ENCODE measurements at places on chromosomes 16 and 17.

GRCh38 chr17:30379903-30380381, 1.2 kb downstream of the CPD start:
- no peak for DNase-seq

GRCh38 chr16:75340741-75341491, 89.5 kb upstream of the BCAR1 start:
- DNase-seq = no peak

GRCh38 chr16:169014-169413, 3.2 kb downstream of the HBM start:
- DNase-seq = no peak

- DNase-seq = no peak
These were observed 6.2 kb downstream of the CNP start for GRCh38 chr17:41972571-41973407.

Data from NCI-H748 treated with DMSO at 0.1 percent for 48 hours (cell line).